ENCODE measurements at places on chromosomes 6 and 20.

GRCh38 chr6:43368259-43369160 lies 937 bp downstream of the ZNF318 start:
- no peak for DNase-seq

GRCh38 chr20:40073535-40074111 lies 615.4 kb downstream of the MAFB start:
- no peak for DNase-seq

DNA sequence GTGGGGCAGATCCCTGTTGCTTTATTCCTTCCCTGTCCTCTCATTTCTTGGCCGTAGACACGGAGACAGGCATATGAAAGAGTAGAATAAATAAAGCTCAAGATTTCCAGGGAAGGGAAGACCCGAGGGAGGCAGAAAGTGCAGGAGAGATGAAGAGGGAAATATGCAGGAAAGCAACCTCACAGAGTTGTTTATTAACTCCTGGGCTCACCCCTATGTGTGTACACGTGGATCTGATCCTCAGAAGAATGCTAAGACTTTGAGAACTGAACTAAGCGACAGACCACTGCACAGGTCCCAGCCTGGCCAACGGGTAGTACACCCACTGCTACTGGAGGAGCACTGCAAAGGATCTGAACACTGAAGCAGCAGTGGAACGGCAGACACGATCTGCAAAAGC lies 156.2 kb downstream of the KIF16B start:
- DNase-seq = no peak

GRCh38 chr20:19344341-19344740 lies 131.9 kb downstream of the SLC24A3 start:
- no peak for DNase-seq

DNA sequence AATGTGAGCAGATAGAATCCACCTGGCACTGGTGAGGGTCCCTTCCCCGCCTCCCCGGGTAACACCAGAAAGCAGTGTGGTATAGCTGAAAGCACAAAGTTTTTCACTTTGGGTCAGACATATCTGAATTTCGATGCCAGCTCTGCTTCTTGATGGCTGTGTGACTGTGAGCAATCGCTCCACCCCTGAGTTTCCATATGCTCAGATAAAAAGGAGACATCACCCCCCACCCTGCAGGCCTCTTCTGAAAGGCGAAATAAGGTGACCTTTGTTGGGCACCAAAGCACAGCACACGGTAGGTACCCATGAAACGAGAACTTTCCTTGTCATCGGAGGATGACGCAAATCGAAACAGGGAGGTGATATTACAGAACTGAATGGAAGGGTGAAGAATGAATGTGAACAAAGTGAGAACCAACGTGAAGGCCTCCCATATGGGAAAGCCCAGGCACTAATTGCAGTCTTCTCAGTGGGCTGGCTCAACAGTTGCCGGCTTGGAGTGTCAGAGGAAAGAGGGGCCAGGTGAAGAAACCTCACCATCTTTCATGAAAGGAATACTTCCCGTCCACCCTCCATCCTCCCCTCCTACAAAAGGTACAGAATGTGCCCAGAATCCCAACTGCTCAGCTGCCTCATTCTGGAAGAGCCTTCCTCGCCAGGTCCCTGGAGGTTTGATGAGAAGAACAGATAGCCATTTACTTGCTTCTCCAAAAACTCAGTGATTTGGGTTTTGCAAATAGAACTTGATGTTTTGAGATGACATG lies 61.8 kb downstream of the NFATC2 start:
- DNase-seq = peak; percentile 35

DNA sequence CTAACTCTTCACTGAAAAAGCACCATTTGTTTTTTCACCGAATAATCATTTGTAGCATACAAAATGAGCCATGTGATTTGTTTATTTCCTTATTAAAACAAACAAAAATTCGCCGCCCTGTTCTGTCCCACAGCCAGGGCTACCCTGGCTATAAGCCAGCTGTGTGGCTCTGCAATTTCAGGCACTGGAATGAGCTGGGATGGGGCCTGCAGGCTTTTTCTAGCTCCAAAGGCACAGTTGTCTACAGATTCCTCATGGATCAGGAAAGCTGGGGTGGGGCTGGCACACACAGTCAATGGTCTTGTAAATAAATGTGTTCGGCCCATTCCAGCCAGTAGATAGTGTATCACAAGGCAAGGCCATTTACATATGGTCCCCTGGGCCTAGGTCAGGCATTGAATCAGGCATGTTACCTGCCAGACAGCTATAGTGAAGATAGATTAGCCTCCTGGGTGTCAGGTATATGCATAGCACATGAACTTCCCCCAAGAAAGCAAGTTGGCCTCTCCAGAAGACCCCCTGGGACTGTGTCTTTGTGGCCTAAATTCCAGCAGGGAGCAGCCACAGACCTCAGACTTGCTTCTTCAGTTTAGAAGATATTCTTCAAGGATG lies 608.9 kb downstream of the MAFB start:
- DNase-seq = no peak

GRCh38 chr6:12102350-12102749 lies 90.2 kb downstream of the HIVEP1 start:
- no peak for DNase-seq

- no peak for DNase-seq
Measured at GRCh38 chr20:62978561-62978943, 26.0 kb downstream of the SLC17A9 start.

DNA sequence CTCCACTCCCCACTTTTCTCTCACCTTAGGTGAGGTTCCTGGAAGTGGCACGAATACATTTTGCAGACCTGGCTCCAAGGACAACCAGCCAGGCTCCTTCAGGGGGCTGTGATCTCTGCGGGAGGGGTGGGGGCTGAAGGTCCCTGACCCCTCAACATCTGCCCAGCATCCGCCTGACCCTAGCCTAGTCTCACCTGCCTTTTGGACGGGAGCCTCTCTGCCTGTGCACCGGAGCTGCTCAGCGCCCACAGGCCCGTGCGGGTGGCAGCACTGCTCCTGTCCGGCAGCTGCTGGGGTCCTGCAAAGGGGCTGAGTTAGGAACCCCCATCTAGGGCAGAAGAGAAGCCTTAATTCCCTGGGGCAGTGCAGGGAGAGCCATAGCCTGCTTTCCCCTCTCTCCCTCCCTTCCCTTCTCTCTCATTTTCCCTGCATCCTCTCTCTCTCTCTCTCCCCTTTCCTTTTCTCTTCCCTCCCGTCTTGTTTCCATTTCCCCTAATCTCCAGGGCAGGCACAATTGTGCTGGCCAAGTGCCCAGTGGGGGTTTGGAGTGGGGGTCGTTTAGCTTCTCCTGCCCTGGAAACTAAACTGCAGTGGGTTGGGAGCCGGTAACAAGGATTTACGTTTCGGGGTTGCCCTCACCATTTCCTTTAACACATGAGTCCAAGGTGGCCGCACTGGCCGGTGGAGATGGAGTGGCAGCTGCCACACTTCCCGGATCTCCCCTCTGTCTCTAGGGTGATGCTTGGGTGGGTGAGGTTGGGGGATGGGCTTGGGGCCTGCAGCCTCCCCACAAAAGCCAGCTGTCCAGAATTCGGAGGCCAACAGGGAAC lies 54.1 kb downstream of the CTCFL start:
- DNase-seq = no peak

DNA sequence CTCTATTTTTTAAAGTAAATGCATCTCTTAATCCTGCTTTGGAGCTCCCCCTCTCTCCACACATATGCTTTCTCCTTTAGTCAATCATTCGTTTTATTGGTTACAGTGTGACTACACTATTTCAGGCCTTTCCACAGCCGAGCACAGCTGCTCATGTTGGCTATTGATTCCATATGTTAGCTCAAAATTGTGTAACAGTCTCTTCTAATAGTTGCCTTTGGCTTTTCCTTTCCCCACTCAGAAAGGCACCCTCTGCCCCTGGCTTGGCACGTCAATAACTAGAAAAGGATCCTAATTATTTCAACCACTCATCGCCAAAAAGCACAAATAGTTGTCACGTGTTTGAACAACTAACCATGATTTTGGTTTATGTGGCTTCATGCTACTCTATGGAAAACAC lies 410.3 kb upstream of the SLC35B3 start:
- DNase-seq = no peak

DNA sequence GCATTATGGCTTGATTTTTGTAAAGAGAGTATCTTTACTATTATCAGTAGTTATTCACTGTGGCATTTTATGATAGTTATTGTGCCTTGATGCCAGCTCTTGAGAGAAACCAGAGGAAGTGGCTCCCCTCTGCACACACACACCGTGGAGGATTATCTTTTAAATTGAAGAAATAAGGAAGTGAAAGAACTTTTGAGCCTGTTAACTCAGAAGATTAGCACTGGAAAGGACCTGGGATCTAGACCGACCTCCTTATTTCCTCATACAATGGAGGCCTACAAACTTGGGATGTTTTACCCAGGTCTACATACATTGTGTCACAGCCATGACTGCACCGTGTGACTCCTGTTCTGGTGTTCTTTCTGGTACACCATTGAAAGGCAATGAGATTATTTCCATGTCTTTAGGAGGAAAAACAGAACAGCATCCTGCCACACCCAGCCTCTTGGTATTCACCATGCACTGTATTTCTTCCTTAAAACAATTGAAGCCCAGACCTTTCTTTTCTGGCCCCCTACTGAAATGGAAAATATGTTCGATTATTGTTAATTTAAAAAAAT lies 40.6 kb downstream of the HECA start:
- no peak for DNase-seq

DNA sequence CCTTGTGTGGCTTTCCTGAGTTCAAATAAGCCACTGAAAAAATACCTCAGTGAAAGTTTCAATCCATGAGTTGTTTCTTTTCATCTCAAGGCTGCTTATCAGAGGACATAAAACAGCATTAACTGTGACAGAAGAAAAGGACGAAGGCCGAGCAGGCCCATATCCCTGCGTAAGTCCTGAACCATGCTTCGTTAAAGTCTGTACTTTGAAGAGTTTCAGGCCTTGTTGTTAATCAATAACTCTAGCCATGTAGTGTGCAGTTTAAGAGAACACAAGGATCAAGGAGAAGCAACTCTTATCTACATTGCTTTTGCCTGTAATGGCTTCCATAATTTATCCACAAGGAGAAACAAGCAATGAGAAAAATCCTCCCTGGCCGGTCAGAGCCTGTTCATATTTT lies 165.4 kb downstream of the UST start:
- no peak for DNase-seq

- DNase-seq = no peak
Measured at GRCh38 chr6:150766201-150766997, 99.1 kb upstream of the MTHFD1L start.

DNA sequence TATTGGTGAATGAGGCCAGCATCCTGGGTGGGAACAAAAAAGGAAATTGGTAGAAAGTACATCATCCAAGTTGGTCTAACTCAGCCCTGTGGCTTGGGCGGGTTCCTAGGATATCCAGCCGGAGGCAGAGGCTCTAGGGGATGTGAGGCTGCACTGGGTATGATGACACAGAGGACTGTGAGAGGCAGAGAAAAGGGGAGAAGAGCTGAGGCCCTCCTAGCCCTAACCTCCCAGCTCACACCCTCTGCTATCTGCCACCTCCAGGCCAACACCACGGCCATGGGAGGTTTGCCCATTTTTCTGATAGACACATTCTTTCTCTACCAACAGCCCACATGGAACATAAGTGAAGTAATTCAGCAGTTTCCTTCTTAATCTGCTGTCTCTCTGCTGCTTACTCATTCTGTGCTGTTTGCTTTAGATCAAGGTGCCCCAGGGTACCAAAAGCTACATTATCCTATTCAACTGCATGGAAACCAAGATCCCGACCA lies 284.4 kb downstream of the ESR1 start:
- DNase-seq = no peak

DNA sequence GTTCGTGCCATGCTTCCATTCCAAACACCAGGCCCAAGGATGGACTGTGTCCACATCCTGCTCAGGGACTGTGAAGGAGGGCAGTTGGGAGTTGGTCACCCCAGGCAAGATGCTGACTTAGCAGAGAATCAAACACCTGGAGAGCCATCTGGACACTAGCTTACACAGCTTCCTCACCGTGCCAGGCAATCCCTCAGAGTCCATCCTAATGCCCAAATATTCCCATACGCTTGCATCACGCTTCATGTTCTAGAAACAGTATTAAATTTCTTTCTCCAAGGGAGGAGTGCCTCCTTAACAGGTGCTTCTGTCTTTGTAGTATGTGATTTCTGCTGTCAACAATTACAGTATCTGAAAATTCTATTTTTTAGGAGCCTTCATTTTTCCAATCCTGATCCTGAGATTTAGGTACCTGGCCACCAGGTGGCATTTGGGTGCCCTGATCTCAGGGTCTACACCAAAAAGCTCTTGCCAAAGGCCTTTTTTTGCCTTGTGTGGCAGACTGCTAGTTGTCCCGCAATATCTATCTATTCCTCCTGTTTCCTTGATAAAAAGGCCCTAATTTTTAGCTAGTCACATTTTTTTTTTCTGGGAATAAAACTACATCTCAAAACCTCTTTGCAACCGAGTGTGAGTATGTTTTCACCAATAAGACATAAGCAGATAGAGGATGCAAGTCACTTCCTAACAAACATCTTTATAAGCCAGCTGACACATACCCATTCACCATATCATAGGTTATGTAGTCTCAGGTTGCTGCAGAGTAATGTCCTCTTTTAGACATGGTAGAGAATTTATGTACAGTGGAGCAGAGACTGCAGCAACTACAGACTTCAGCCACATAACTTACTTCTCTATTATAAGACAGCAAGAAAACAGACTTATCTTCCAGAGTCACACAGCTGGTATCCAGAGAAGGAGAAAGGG lies 85.0 kb downstream of the PREP start:
- no peak for DNase-seq

DNA sequence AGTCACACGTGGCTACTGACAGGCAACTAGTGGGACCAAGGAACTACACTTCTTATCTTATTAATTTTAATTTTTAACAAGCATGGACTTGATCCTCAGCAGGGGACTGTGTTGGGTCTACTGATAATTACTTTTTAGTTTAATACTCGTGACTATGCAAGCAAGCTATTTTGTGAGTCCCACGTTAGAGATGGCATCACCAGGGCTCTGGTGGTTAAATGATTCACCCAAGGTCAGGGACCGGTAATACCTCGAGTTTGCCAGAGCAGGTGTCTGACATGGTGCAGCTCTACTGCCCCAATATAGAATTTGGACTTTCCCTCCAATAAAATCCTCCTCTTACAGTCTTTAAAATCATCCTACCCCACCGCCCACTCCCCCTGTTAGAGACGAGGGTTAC lies 98.6 kb upstream of the RIN2 start:
- DNase-seq = no peak

GRCh38 chr6:37516076-37516919 lies 16.6 kb upstream of the CCDC167 start:
- DNase-seq = peak; percentile 76

DNA sequence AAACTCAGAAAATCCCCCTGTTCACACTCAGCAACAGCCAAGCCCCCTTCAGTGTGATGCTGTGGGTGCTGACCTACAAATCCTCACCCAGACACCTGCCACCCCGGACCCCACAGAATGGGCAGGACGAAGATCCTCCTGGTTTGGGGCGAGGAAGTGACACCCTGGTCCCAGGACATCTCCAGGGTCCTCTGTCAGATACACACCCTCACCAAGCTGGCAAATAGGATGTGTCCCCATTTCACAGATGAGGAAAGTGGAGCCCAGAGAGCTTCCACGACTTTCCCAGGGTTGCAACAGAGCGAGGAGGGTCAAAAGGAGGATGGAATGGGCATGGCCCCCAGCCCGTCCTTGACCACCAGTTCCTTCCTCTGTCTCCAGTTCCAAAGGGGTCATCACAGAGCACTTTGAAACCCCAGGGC lies 92.0 kb upstream of the AFDN start:
- DNase-seq = no peak

- DNase-seq = no peak
Measured at GRCh38 chr6:169256518-169256917, 2.9 kb upstream of the THBS2 start.

GRCh38 chr20:58892932-58893224 lies 40.4 kb downstream of the GNAS start:
- DNase-seq = no peak
